ENCODE measurements at places on chromosomes 16 and 17.
A peak's percentile ranks its signal among the peaks of the same experiment; 100 is the strongest.

- no peak for DNase-seq
Observed at GRCh38 chr16:48047720-48048119, 108.1 kb downstream of the ABCC12 start.

DNA sequence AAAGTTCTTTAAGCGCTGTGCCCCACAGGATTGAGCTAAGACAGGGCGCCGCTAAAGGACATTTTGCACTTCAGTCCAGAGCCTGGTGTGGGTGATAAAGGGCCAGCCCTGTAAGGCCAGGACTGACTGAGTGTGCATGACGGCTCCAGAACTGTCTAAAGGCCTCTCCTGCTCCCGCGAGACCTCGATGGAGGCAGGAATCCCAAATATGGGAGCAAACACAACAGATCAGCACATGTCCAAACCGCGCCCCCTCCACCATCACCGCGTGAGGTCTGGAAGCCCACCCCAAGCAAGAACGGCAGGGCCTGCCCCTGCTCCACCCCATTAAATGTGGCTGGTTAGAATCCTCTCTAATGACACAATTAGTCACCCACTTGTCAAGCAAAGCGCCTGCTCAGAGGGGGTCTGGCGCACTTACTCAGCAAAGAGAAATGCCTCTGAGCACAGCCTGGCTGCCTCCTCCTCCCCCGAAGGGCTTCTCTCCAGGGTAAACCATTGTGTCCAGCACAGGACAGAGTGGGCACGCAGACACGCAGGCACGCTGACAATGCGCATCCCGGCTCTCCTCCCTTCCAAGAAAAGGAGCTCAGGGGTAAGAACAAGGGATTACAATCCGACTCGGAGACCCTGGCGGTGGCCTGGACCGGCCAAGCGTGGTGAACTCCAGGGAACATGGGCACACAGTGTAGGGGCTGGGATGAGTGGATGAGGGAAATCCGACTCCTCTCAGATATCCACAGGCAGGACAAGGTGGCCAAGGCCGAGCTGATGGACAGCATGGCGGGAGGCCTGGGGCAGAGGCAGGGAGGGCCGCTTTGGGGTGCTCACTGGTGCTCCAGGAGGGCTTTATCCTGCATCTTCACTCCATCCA, 1.5 kb downstream of the MXRA7 start:
- DNase-seq: peak; percentile 98

- DNase-seq: no peak
Observed at GRCh38 chr17:40697297-40697696, 6.3 kb downstream of the KRT24 start.

GRCh38 chr17:81381632-81382577, 13.4 kb upstream of the BAHCC1 start:
- no peak for DNase-seq

GRCh38 chr16:19507867-19508266, 14.0 kb downstream of the GDE1 start:
- no peak for DNase-seq

DNA sequence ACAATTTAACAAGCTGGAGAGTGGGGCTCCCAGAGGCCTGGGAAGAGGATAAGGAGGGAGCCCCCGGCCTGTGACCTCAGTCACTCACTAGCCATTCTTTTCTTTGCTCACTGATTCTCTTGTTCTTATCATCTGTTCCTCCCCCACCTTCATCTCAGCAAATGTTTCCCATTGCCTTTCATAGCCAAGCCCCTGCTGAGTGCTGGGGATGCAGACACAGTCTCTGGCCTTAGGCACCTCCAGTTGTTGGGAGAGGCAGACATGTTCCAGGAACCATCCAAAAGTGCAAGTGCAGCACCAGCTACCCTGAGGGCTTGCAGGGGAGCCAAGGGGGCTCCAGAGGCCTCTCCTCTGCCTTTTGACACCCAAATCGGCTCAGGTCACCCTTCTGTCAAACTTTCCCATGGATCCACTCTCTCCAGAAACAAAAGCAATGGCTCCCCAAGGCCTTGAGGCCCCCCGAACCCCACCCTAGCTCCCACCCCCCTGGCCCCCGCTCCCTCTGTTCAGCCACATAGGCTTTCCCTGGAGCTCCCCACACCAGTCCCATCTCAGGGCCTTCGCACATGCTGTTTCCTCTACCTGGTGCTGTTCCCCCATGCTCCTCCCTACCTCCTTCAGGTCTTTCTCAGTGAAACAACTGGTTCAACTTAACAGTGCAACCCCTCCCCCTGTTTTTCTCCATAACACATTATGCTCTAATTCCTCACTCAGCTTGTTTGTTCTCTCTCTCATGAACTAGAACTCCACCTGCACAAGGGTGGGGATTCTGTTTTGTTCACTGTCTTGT, 14.9 kb upstream of the KCNJ12 start:
- no peak for DNase-seq

DNA sequence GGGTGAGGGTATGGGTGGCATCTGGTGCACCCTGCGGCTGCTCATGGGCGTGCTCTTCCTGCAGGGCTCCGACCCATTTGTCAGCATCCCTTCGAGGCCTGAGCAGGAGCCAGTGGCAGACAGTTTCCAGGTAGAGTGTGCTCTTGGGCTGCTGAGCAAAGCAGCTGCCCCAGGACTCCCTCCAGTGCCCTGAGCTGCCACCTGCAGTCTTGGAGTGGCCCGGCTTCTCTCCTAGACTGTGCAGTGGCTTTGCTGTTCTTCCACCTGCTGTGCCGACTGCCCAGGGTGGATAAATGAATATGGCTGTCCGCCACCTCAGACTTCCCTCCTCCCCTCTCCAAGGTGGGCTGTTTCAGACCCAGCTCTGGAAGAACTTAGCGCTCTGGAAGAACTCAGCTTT, 10.8 kb upstream of the JPT2 start:
- DNase-seq: no peak

GRCh38 chr17:55564081-55564480, 52.8 kb upstream of the SMIM36 start:
- DNase-seq: no peak

GRCh38 chr17:82242698-82242976, 13.8 kb downstream of the SLC16A3 start:
- DNase-seq: no peak

- DNase-seq: peak; percentile 55
Observed at GRCh38 chr17:17496189-17497064, at the start of gene RASD1. TSS of gene RASD1 (minus strand) at chr17:17496395. CDS start at chr17:17496181, 214 bp downstream.

- DNase-seq: no peak
Observed at GRCh38 chr17:66667491-66668030, 167.4 kb upstream of the CACNG5 start.

GRCh38 chr16:80670170-80670865, 129.5 kb downstream of the DYNLRB2 start:
- no peak for DNase-seq

DNA sequence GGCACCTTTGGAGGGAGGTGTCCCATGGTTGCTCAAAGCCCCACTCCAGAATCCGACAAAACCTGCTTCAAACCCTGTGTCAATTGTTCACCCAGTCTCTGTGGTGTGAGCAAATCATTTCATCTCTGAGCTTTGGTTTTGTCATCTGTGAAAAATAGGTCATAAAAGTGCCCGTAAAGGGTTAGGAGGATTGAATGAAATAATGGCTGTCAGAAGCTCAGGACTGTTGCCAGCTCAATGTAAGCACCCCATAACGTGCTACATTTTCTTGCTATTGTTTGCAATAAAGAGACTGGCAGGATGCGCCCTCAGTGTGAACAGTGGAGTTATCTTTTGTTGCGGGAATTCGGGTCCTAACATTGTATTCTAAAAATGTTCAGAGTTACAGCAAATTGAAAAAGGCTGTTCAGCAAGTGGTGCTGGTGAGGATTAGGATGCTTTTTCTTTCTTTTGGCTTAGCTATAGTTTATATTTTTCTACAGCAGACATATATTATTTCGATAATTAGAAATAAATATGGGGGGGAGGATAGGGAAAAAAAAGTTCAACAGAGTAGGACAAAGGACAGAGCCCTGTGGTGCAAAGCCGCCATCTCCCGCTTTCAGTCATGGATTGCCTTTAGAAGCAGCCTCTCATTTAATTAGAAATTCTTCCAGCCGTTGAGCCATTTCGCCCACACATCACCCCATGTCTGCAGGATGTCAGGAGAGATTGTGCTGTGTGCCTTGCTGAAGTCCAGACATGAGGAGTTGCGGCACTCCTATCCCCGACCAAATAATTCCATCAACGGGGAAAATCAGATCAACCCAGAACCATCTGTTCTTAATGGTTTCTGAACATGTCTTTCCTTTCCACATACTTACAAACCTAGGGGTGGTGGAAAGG, 20.9 kb upstream of the PYY start:
- DNase-seq: no peak

- no peak for DNase-seq
Observed at GRCh38 chr17:17745476-17746455, 64.5 kb downstream of the RAI1 start.

- no peak for DNase-seq
Observed at GRCh38 chr16:55821210-55821609, 11.7 kb downstream of the CES1 start.

DNA sequence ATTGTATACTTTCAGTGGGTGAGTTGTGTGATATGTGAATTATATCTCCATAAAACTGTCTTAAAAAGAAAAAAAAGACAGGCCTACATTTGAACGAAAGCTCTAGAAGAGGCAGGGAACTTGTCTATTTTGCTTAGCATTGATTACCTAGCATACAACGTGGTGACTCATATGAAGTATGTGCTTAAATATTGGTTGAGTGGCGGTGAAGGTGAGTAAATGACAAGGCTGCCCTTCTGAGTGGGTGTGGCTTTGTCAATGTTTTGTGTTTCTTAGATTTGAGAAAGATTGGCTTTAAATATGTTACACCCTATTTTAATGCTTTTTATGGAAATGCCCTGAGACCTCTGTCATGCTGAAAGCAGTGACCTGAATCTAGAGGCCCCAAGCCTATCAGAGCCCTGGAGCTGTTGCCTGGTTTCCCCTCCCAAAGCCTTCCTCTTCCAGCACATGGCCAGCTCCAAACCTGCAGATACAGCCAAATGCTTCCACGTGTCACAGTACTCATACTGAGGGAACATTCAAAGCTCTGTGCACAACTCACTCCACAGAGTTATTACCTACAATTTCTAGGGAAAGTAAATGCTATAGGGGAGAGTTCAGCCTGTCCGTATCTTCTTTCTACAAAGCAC, 260.0 kb downstream of the PHKB start:
- DNase-seq: no peak

DNA sequence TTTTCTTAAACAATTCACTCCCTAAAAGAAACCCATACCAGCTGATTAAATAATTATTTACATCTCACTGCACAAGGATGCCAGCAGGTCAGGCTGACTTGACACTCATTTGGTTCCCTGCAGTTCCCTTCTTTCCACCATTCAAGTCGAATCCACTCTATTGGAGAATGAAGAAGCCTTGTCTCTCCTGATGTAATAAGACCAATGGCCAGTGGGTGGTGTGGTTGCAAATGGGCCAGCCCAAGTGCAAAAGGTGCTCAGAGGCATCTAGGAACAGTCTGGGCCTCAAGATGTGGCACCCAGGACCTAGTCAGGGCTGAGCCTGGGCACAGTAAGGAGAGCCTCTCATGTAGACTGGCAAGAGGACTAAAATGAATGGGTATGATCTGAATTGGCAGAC, 9.3 kb downstream of the C16orf78 start:
- DNase-seq: no peak

- no peak for DNase-seq
Observed at GRCh38 chr16:3858801-3859200, 21.7 kb downstream of the CREBBP start.

- DNase-seq: peak; percentile 74
Observed at GRCh38 chr17:57927048-57927723, 28.0 kb downstream of the CUEDC1 start.

GRCh38 chr17:31293581-31293980, 3.5 kb downstream of the OMG start:
- no peak for DNase-seq

- DNase-seq: no peak
Observed at GRCh38 chr16:51763072-51763661, 612.1 kb upstream of the SALL1 start.

- no peak for DNase-seq
Observed at GRCh38 chr17:8206536-8206935, 3.8 kb downstream of the AURKB start.

DNA sequence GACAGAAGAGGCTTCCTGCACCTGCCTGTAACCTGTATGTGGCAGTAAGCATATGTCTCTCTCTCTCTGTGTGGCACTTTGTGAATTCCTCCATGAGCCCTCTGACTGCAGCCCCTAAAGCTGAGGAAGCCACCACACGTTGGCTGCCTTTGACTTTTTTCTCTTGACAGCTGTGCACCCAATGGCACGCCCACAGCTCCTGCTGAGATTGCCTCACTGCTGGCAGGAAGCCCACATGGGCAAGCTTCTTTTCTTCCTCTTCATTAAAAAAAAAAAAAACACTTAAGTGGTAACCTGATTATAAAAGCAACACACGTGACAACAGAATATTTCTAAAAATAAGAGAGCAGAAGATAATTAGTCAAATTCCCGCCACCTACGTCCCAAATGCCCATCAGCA, 34.0 kb upstream of the PIRT start:
- DNase-seq: no peak

GRCh38 chr17:372157-373152, 19.8 kb upstream of the RPH3AL start:
- DNase-seq: no peak

- DNase-seq: no peak
Observed at GRCh38 chr16:85984231-85984880, 85.4 kb downstream of the IRF8 start.

DNA sequence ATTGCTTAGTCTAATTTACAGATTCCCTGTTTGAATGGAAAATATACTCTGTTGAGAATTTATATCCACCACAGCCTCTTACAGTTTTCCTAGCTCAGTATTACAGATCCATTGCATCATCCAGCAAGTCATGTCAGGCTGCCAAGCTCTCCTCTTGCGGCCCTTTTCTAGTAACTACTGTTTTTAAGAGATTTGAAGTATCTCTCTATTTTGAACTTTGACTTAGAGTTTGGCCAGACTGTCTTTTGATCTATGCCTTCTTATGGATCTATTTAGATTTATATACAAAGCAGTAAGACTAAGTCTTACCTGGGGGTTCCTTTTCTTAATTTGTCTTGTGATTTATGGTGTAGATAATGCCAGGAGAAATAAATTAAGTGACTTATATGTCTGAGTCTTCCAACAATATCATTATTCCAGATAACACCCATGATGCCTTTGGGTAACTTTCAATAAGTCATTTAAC, 53.1 kb upstream of the ABCC11 start:
- DNase-seq: no peak

GRCh38 chr16:69763599-69763942, 1.4 kb downstream of the WWP2 start:
- no peak for DNase-seq

DNA sequence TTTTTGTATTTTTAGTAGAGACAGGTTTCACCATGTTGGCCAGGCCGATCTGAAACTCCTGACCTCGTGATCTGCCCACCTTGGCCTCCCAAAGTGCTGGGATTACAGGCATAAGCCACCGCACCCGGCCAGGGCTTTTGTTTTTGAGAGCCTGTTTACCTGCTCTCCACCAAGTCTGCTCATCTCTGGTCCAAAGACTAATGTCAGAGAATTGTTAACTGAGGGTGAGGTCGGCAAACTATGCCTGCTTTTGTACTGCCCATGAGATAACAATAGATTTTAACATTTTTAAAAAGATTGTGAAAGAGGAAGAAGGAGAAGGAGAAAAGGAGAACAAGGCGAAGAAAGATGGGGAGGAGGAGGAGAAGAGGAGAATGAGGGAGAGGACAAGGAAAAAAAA, 26.0 kb downstream of the TMEM238L start:
- no peak for DNase-seq
